Amniotic stem cell (primary cell): ENCODE measurements at places on chromosomes 2 and 18.

DNA sequence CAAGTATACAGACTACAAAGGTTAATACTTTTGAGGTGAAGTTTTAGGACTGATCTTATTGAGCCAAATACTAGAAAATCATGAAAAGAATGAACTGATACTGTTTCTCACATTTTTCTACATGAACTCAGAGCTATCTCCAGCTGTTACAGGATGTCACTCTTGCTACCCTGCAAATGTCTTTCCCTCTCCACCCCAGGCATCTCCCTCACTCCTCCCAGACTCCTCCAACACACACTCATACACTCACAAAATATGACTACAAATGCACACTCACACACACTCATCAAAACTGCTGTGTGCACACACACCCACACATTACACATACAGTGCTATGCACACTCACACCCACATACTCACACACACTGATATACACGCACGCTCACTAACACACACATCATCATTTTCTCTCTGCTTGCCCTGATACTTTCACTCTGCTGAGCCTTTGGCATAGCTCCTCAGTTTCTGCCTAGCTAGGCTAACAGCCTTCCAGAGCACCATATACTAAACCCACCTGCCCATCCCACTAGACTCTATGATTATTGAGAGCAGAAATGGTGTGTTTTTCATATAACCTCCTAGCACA lies 273.3 kb downstream of the CD226 start:
- DNase-seq, result no peak

DNA sequence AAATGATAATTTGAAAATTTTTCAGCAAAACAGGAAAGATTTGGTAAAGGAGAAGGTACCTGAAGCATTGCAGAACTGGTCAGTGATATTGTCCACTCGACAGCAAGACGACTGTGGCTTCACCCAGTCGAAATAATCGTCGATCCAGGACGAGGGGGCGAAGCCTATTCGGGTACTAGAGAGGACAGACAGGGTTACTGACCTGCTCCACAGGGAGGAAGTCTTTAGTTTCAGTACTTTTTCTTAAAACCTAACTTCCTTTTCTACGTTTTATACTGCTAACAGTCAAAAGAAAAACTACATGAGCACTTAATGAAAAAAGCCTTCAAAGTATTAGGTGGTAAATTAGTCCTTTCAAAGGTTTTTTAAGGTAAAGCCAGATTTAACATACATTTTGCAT lies 36.0 kb downstream of the RMC1 start:
- no peak for DNase-seq

GRCh38 chr2:177147093-177147694 lies 65.4 kb upstream of the HNRNPA3 start:
- no peak for DNase-seq

DNA sequence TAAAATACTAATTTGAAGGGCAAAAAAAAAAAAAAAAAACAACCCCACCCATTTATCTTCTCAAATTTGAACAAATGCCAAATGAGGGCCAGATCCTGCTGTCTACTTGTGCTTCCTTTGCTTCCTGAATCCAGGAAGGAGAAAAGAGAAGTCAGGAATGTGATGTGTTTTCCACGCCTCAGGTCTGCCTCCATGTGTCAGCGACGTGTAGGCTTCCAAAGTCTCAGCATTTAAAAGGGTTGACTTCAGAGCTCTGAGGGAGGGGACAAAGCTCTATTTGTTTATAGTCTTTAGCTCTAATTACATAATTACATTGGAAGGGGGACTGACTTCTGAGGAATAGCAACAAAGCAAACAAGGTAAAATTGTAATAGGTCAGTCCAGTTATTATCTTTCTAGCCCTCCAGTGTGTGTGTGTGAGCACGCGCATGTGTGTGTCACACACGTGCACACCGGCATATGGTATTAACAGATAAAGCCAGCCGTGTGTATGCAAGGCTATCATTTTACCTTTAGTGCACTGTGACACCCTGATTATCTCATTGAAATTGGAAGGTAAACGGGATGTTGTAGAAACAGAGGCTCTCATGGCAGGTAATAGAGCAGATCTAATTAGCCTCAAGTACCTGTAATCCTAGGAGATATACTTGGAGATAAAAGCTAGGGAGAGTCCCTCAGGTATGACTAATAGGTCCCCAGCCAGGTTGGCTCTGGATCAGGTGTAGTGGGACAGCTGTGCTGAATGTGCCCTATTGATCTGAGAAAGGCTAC lies 911.4 kb upstream of the ZEB2 start:
- no peak for DNase-seq
